ENCODE measurements at places on chromosomes 16 and 17.

DNA sequence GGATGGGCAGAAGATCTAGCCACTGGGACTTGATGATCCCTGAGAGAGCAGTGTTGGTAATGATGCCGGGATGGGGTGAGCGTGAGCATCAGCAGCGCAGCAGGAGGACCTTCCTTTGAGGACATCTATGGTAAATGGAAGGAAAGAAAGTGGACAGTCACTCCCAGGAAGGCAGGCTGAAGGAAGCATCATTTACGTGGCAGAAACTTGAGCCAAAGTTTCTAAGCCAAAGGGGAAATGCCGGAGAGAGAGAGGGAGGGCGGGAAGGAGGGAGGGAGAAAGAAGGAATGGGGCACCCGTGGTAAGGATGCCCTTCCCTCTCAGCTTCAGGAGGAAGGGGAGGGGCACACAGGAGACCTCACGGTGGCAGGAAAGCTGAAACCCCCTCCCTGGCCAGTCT lies 86.3 kb upstream of the CACNG5 start:
- no peak for DNase-seq

DNA sequence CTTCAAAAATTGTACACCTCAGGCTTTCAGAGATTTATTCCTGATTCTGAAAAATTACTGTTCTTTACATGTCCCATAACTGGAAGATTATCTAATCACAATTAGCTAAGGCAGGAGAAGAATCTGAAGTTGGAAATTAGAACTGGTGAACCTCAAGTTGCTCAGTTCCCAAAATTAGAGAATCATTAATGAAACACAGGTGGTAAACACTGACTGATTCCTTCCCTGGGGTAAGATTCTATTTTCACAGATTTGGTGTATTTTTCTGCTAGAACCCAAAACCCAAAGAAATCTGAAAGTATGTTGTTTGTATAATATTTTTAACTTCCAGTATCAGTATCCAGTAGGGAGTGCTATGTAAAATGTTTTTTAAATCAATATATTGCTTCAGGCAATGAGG lies 25.7 kb downstream of the PHKB start:
- no peak for DNase-seq

GRCh38 chr16:10297341-10298006 lies 88.4 kb upstream of the ATF7IP2 start:
- no peak for DNase-seq

- no peak for DNase-seq
Observed at GRCh38 chr16:88700636-88701482, 5.3 kb downstream of the RNF166 start.

- DNase-seq = no peak
Observed at GRCh38 chr16:48113001-48113400, 42.8 kb downstream of the ABCC12 start.

GRCh38 chr17:80095038-80095843 lies 6.1 kb upstream of the GAA start:
- DNase-seq = no peak

- peak; percentile 34 for DNase-seq
Observed at GRCh38 chr16:17235147-17235815, 235.5 kb downstream of the XYLT1 start.

DNA sequence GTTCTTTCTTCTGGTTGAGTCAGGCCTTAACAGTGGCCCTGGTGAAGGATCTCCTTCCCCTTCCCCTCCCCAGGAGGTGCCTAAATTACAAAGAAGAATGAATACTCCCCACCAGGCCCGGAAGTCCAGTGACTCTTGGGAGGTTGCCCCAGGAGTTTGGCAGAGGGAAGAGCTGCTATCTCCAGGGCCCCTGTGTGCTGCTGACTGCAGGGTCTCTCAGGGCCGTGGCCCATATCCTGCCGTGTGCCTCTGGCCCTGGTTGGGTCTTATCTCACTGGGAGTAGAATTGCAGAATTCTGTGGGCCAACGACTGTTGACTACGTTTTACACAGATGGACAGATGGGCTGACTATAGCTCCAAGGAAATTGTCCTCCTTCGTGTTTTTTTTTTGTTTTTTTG lies 28.0 kb downstream of the AKAP1 start:
- DNase-seq = no peak

DNA sequence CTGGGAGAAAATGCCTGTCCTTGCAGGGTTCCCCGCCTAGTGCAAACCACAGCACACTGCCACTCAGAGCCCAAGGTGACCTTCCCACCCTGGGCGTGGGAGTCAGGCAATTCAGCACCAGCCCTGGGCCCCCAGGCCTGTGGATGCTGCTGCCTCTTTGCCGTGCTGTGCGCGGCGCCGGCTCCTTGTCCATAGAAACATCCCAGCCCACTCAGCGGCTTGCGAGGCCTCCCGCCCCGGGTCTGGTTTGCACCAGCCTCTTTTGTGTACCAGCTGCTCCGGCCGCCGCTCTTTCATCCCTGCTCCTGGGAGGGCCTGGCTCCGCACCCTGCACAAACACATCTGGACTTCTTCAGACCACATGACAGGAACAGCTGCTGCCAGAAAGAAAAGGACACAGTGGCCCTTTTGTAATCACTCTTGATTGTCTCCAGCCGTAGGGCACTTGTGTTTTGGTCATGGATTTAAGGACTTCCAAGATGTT lies 75.4 kb upstream of the SDK2 start:
- DNase-seq = peak; percentile 70

- no peak for DNase-seq
Observed at GRCh38 chr17:36523113-36523512, 11.6 kb downstream of the MYO19 start.

DNA sequence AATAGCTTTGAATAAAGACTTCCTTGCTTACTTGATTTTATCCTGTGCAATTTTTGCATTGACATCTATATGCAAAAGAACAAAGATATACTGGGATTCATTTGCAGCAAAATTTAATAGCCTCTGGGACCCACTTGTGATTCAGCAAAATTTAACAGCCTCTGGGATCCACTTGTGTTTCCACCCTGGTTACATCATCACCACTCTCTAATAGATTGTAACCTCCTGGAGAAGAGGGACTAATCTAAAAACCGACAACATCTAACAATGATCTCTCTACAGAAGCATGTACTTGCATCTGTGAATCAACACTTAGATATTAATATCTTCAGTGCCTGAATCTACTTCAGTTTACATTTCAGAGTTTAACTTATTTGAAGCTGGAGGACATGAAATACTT lies 202.0 kb upstream of the CPHXL start:
- DNase-seq = no peak

DNA sequence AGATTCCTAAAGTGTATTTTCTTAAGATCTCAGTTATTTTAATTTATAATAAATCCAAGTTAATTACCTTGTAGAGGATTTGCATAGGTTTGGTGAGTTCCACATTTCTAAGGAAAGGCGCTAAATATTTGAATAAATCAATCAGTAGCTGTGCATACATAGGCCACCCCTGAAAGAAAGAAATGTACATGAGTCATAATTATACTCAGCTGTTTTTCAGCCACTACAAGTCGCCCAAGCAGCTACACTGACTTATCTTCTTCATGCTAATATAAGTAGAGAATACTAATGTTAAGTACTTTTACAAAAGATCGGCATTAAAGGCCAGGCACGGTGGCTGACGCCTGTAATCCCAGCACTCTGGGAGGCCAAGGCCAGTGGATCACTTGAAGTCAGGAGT lies 14.9 kb downstream of the SETD6 start:
- DNase-seq = no peak

GRCh38 chr17:81405411-81405872 lies 10.2 kb downstream of the BAHCC1 start:
- no peak for DNase-seq

All from occipital lobe (tissue), 3 donors.